Effector memory CD8-positive, alpha-beta T cell (primary cell): ENCODE measurements at places on chromosomes 5 and 9.
A peak's percentile ranks its signal among the peaks of the same experiment; 100 is the strongest.

DNA sequence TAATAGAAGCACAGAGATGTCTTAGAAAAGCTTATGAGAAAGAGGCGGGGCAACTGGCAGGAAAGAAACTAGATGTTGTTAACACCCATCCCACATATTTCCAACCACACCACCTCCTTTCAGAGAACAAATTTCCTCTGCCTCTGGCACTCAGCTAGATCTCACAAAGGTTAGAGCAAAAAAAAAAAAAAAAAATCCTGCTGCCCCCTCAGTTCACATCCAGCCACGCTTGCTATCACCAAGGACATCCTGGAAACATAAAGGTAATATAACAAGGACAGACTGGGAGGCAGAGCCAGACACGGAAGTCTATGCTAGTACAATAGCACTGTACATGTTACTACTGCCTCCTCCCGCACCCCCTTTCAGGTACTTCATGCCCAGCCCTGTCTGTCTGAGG is 238.0 kb upstream of the PTGER4 start:
- DNase-seq: peak; percentile 35

DNA sequence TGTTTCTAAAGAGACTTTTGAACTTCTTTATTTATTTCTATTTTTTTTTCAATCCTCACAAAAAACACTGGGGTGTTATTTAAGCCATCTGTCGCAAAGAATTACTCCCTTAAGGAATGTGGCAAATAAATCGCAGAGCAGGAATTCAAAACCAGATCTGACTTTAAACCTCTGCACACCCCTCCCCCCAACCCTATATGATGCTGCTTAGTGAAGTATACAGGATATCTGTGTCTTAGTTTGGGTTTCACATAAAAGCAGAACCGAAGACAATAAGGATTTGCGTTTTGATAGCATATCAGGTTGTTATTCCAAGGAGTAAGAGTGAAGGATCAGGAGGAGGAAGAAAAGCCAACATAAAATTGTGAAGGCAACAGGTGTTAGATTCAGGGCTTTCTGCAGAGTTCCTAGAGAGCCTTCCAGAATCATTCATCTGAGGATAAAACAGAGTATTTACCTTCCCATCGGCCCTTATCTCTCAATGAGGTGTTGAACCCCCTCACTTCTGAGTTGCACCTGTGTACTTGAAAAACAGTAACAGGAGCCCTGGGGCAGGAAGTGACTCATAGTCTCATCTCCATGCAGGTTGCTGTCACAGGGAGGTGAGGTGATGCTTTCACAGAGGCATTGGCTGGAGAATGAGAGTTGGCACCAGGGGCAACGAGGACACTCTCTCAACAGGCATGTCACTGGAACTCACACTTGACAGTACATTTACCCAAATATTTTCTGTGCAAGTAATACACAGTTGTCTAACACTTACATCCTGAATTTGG is 33.5 kb upstream of the DMRT3 start:
- DNase-seq: no peak

DNA sequence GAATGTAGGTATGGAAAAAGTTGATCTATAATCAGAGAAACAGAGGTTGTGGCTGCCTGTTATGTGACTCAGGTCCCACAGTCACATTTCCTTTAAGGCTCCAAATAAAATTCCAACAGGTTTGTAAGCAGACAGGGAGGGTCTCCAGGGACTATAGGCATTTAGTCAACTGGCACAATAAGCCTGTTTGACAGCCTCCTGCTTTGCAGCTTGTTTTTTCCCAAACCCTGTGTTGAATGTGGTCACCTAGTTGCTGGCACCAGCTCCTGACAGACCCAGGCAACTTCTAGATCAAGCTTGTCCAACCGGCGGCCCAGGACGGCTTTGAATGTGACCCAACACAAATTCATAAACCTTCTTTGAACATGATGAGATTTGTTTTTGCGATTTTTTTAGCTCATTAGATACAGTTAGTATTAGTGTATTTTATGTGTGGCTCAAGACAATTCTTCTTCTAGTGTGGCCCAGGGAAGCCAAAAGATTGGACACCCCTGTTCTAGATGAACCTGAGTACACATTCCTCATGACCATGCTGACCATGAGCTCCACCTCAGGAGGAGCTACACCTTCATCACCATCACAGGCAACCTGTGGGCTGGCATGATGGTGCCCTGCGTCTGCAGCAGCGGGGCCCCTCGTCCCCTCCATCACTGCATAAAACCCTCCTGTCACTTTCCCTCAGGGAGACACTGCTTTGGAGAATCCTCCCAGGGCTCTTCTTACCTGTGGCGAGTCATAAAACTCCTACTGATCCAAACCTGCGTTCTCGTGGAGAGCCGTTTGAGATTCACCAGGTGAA is 15.7 kb upstream of the GRHPR start:
- no peak for DNase-seq

- DNase-seq: no peak
Measured at GRCh38 chr5:101174981-101175380, 271.9 kb upstream of the ST8SIA4 start.

GRCh38 chr5:106314221-106314824 is 1356.4 kb downstream of the EFNA5 start:
- no peak for DNase-seq

DNA sequence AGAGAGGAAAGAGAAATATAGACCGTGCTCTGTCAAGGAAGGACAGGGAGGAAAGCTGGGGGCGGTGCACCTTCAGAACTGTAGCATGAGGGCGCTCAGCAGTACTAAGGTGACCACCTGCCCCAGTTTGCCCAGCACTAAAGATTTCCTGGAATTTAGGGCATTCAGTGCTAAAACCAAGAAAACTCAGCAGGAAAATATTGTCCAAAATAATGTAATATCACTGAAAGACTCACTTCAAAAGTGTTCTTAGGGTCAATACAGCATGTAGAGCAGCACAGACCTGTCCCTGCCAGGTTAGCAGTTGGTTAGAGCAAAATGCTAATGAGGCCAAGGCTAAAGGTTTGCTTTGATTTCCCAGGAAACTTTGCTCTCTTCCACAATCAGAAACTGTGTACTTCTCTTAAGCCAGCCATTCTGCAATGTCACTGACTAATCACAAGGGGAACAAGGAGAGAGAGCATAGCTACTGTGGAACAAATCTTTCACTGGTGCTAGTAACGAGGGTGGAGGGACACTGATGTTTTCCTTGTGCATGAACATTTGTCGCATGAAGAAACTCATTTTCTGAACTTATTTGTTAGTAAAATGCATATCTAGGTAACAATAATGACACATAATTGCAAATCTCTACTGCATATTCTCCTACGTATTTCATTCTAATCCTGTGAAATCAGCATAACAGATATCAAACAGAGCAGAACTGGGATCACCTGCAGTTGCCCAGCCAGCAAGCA is 53.0 kb upstream of the GRAMD2B start:
- DNase-seq: no peak
